ELR (cell line): ENCODE measurements at places on chromosomes 2 and 18.

DNA sequence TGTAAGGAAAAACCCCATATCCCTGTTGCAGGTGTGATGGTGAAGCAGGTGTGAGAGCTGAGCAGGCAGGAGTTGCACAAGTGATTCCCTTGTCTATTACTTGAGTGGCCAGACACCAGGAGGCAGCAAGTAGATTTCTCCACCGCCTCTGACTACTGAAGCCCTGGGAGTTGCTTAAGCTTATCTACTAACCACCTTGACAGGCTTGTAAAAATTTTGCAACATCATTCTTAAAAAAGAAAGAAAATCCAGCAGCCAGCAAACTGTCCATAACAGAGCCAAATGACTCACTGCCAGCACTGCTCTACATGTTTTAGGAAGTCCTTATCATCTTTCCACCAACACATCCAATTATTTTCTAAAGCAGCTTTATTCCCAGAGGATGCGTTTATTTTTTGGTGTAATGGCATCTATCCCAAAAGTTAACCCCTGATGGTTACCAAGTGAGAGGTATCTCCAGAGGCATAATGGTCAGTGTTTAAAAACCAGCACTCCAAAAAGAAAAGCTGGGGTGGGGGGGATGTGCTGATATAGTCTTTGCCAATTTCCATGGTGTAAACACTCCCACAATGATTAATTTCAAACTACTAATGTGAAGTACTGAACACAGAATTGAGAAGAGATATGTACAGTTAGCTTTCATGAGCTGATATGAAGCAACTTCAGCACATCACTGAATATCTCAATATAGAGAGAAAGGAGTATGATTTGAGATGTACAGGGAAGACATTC is 16.3 kb upstream of the GPR39 start:
- DNase-seq, result peak; percentile 15

DNA sequence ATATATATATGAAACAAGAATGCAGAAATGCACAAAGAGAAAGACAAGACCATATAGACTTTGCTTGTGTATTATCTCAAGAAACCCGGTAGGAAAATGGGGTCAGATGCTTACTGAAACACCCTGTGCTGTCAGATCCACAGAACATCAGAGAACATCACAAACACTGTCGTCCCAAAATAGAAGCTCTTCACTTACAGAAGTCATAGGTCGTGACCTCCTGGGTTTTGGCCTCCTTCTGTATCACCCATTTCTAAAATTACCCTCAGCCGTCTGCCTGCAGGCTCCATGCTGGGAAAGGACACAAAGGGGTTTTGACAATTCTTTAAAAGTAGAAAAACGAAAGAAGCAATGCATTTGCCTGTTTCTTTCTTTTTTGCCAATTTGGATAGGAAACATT is 137.9 kb downstream of the PAX3 start:
- DNase-seq, result no peak

DNA sequence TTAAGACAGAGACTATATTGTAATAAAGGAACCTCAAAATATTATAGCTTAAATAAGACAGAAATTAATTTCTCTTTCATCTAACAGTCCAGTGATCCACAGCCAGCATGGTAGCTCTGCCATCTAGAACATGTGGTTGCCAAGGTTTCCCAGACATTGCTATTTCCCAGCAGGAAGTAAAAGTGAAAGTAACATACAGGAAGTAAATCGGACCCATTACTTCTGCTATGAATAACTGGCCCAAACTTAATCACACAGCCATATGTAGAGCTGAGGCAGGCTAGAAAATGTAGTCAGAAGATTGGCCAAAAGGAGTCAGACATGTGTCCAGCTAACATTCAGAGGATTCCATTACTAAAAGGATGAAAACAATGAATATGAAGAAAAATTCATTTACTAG is 71.0 kb downstream of the NOL4 start:
- peak; percentile 0 for DNase-seq

DNA sequence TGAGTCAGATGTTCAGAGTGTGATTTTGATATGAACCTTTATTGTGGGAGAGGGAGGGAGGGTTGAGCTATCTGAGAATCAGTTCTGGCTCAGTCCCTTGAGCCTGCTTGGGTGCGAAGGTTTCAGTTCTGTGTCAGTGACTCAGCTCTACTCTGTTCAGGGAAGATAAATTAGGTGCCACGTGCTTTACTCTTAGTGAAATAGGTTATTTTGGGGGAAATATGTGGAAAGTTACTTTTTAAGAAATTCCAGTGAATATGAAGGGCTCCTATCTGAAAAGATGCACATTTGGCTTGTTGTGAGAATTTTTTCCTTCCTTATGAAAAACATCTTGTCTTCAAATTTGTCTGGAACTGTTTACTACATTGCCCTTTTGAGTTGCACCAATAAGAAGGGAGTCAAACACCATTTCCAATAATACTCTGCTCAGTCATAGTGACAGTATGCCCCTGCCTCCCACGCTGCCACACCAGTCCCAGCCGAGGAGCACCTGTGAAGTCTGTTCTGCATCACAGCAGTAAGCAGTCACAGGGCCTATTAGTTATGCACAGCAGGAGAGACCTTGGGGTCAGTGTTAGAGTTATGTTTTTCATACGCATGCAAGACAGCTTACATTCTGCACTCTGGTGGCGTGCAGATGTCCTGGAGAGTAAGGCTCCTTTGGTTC is 32.8 kb upstream of the DNAH7 start:
- peak; percentile 17 for DNase-seq

GRCh38 chr2:113370478-113371091 is 66.9 kb upstream of the ZNG1B start:
- peak; percentile 80 for DNase-seq

DNA sequence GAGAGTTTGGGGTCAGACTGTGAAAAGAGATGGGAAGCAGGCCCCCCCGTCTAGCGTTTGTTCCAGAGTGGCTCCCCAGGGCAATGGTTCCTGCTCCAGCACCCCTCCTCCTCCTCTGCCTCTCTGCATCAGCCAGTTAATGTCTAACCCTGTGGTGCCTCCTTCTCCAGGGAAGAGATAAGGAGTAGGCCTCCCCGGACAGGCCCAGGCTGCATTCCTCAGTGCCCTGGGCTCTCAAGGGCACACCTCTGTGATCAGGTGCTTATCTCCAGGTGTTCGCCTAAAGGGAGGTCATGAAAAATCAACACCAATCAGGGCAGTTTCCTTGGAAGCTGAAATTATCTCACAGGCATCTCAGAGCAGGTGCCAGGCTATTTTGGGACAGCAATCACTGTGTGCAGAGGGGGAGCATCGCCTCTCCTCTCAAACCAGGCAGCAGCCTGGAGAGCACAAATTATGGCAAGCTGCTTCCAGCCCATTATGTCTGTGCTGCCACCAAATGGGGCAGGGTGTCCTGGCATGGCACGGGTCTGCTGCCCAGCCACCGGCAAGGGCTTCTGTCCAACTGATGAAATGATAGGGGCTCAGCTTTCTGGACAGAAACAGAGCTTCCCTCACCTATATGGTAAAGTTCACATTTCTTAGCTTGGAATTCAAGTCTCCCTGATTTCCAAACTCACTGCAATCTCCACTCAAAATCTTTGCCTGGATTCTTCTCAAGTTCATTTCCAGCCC is 255.8 kb upstream of the SLC14A2 start:
- DNase-seq, result no peak

DNA sequence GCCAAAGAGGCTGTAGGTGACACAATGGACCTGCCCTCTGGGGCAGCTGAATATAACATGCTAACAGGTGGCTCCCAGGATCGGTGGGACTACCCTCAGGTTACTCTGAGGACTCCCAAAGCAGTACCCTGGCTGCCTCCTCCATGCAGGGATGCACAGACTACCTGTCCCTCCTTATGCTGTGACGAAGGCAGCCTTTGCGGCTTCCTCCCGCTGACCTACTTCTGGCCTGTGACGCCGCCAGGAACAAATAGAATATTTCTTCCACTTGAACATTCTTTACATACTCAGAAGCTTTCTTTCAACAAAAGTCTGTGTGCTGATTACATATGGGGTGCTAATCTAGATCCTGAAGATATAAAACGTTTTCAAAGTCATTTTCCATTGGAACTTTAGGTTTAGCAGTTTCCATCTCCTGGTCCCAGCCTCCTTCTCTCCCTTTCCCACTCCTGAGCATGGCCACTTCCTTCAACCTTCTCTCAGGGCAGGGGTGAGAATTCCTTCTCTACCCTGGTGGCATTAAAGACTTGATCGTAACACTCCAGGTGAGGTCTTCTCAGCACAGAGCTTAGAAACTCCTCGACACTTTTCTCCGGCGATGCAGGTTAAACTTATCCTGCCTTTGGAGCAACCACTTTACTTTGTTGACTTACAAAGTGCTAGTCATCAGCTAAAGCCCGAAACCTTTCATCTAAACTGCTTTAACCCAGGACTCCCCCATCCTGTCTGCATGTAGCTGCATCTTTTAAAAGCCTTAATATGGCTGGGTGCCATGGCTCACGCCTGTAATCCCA is 58.9 kb upstream of the STK17B start:
- no peak for DNase-seq

DNA sequence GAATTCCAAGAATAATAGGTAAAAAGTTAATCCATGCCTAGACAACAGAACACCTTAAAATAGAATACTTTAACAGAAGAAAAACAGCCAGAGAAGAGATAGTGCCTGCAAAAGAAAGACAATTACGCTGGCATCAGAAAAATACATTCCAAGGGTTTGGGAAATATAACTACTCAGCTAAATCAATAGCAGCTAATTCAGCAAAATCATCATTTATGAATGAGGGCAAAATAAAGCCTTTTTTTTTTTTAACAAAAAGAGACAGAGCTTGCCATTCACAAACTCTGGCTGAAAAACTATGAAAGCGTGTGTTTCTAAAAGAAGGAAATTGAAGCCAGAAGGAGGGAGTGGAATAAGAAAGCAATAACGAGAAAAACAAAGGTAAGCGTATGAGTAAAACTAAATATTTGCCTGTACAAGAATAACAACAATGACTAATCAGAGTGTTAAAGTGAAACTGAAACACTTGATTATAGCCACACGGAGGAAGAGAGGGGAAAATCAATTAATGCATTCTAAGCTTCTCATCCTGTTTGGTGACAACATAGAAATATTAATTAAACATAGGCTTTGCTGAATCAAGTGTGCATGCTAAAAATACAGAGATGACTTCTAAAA is 90.2 kb downstream of the EHD3 start:
- peak; percentile 42 for DNase-seq

DNA sequence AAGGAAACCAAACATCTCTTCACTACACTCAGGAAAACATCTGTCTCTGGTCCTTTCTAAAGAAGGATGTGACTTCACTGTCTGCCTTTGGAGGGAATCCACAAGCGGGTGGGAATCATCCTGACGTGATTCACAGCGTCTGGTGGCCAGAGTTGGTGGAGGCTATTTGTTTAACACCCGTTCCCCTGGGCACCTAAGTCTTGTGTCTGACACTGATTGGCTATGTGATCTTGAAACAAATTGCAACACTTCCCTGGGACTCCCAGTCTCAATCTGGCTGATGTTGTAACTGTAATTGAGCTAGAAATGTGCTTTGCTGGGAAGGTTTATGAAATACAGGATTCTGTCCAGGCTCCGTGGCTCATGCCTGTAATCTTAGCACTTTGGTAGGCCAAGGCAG is 28.8 kb upstream of the SIX3 start:
- peak; percentile 32 for DNase-seq

- DNase-seq, result no peak
These were observed 31.3 kb downstream of the CIB4 start for GRCh38 chr2:26609839-26610277.

GRCh38 chr2:235917506-235917905 is 250.7 kb downstream of the GBX2 start:
- no peak for DNase-seq

DNA sequence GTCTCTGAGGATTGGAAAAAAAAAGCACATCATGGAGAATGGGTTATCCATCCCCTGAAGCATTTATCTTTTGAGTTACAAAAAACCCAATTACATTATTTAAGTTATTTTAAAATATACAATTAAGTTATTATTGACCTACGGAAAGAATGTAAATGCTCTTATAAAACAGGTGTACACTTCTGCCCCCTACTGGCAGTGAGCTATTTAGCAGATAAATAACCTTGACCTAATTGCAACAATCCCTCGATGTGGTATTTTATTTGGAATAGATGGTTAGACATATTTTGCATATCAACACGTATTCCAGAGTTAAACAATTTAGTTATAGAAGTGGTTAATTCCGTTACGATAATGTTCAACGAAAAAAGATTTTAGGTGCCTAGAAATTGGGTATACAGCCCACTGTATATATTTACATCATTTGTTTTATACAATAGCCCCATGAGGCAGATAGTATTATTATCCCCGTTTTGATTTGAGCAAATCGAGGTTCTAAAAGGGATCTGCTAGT is 9.1 kb upstream of the DAW1 start:
- peak; percentile 65 for DNase-seq

- peak; percentile 93 for DNase-seq
These were observed 46.9 kb upstream of the CNOT11 start for GRCh38 chr2:101205521-101206479.

DNA sequence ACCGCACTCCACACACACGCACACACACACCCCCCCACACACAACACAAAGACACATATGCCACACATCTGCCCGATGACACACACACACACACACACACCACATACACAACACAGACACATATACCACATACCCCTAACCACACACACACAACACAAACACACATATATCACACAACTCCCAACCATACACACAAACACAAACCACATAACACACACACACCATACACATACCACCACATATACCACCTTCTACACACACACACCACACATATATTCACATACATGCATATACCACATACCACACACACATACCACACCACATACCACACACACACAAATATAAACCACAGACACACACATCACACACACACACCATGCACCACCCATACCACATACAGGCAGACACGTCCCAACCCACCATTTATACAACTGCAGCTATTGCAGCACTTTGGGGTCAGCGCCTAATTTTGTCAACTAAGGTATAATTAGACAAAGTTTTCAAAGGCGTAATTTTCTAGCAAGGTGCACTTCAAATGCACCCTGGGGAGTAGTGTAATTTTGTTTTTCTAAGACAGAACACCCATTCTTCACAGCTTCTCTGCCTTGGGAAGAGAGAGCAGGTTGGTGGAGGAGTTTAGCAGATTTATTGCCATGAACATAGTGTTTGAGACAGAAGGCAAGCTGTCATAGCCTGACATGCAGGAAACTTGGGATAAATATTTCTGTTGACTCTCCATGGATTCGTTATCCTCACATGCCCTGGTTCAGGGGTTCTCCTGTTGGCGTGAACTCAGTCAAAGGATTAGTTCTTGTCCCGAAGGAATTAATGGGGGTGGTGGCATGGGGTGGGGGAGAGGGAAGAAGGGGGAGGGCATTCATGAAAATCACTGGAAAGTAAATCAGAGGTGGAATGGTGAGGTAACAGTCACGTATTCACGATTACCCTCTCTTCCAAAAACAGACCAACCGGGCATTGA is 416.1 kb downstream of the LPIN1 start:
- DNase-seq, result no peak

- DNase-seq, result no peak
These were observed 67.1 kb downstream of the CCDC102B start for GRCh38 chr18:68865021-68865420.

DNA sequence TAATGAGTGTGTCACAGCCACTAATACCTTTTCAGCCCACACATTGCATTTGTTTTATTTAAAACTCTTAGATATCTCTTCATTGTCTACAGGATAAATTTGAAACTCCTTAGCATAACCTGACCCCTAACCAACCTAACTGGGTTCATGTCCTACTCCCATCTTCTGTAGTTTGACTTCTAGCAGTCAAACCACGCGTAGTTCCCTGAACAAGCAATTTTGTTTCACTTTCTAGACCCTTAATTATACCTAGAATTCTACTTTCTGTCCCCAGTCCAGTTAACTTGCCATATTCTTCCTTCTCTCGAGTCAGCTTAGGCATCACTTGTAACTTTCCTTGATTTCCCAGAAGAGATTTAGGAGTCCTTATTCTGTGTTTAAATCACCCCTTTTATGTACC is 55.1 kb downstream of the RBBP8 start:
- DNase-seq, result no peak
